ENCODE measurements at places on chromosomes 2 and 18.

DNA sequence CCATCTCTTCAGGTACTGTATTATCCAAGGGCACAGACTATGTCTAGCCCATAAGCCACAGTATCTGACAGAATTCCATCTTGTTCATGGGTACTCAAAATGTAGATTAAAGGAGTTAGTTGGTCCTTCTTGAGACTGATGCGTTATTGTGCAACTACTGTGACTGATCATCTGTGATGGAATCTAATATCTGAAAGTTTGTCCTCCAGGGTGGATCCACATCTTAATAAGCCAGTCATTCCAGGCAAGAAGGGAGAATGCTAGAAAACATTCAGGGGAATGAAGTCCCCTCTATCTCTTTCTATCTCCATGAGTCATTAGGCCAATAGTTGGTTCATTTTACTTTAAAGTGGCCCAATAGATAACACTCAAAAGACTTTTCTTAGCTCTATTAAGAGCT is 252.6 kb downstream of the EXOC6B start:
- peak; percentile 37 for DNase-seq

GRCh38 chr2:36918307-36918706 is 48.0 kb downstream of the STRN start:
- no peak for DNase-seq

- DNase-seq = no peak
Observed at GRCh38 chr2:100390001-100390940, 27.2 kb downstream of the CHST10 start.

GRCh38 chr18:63850020-63850419 is 37.5 kb upstream of the SERPINB2 start:
- peak; percentile 20 for DNase-seq

DNA sequence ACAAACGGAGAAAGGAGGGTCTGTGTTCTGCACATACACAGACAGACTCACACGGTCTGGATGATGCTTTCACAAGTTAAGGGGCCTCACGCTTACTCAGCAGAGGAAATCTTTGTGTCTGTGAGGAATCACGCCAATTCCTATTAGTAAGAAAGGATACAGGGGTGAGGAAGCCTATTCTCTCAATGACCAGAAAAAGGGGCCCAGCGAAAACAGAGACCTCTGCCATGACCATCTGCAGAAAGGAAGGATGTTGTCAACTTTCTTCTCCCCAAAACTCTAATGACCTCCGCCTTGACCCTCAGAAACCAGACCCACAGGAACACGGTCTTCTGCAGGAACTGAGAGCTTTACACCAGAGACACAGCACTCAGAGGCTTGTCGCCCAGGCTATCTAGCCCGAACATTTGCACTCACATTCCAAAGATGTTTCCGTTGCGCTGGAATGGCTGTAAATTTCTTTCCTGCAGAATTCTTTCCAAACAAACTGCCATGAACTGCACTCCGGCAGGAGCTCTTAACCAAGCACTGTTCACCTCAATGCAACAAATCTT is 186.3 kb downstream of the TCF4 start:
- peak; percentile 86 for DNase-seq

- DNase-seq = peak; percentile 58
Observed at GRCh38 chr2:85865539-85866164, 23.1 kb downstream of the ST3GAL5 start.

- no peak for DNase-seq
Observed at GRCh38 chr18:79542876-79543750, 136.5 kb upstream of the CTDP1 start.

DNA sequence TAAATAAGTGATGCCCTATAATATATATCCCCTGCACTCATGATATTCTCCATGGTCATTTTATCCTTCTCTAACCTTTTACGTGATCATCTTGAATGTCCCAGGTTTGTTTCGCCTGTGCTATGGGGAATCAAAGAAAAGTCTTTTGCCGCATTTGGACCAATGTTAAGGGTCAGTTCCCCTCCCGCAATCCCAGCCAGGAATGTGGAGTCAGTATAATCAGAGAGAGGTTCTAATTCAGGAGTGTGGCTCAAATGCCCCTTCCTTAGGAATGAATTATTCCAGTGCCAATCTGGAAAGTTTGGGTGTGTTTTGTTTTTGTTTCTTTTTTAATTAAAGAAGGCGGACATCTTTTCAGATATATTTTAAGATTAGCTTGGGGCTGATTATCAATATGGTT is 41.8 kb downstream of the PMS1 start:
- no peak for DNase-seq

GRCh38 chr2:170887496-170887895 is 41.6 kb upstream of the GORASP2 start:
- DNase-seq = no peak

GRCh38 chr2:38590053-38590452 is 12.7 kb downstream of the HNRNPLL start:
- DNase-seq = no peak

GRCh38 chr2:23019476-23019875 is 365.5 kb upstream of the KLHL29 start:
- DNase-seq = no peak

DNA sequence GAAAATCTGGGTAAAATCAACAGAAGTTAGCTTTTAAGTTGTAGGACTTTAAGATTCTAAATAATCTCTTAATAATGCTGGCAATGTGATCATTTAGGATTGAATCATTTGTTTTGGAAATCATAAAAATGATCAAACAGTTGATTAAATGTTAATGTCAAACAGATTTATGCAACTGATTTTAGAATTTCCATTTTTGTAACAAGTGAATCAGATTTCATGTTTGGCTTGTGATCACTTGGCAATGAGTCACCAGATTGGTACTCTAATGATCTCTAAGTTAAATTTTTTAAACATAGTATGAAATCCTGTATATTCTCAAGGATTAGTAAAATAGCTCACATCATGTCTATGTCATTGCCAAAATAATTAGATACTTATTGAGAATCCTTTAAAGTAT is 50.1 kb upstream of the UNC80 start:
- peak; percentile 54 for DNase-seq

GRCh38 chr2:13001408-13001807 is 284.7 kb downstream of the TRIB2 start:
- DNase-seq = no peak

DNA sequence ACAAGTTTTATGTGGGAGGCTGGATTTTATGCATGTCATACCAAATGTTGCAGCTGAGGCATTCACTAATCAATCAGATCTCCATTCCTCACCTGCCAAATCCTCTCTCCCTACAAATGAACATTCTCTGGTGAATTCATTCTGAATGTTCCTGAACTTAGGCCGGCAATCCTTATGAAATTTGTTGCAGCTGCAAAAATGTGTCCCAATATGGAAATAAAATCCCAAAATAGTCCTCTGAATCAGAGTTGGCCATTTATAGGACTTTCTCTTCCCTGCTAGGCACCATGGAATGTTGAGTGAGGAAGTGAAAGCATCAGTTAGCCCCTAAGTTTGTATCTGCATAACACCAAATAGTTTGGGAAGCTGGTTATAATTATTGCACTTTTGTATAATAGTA is 25.6 kb downstream of the GCA start:
- DNase-seq = no peak

- DNase-seq = peak; percentile 57
Observed at GRCh38 chr2:215397632-215398341, 38.1 kb downstream of the FN1 start.

- DNase-seq = no peak
Observed at GRCh38 chr2:18860179-18860578, 270.8 kb upstream of the NT5C1B start.

DNA sequence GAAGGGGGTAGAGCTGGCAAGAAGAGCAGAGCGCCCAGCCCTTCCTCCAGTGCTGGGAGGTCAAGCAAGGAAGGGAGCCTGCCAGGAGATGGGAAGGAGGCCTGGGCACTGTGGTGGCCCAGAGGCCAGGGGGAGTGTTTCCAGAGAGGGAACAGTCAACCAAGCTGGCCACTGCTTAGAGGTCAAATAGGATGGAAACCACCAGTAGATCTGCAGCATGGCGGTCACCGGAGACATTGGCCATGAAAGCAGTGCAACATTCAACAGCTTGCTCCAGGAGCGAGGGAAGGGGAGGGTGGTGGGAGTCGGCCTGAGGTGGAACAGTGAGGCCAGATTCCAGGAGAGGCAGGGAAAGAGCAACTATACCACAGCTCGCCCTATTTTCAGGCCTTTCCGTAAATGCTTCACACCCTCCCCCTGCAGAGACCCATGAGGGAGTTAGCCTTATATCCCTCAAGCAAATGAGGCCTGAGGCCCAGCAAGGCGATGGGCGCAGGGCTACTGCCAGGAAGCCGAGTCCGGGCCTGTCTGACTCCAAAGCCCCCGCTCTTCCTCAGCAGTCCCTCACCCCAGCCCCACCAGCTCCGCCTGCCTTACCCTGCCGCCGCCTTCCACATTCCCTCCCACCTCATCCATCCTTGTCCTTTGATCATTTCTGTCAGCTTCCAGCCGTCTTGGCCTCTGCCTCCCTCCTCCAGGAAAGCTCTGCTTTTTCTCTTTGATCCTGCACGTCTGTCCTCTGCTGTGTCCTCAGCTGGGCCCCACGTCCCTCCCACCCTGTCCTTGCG is 17.0 kb downstream of the KCNK3 start:
- no peak for DNase-seq
